ENCODE measurements at places on chromosomes 2 and 18.

GRCh38 chr18:452816-453215, 47.7 kb downstream of the COLEC12 start:
- no peak for DNase-seq

- no peak for DNase-seq
Observed at GRCh38 chr2:219998714-219999227, 371.3 kb downstream of the SLC4A3 start.

DNA sequence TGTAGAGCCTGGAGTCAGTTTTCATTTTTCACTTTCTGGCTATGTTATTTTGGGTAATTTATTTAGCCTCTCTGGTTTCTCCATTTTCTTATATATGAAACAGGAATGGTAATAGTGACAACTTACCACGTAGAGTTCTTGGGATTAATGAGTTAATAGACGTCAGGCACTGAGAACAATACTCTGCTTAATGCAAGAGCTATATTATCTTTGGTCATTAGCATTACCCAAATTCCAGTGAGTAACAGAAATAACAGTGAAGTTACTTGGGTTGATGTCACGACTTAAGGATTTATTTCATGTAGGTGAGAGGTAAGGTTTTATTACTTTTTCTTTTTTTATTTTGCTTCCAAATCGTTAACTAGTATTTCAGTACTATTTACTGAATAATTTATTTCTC, 601.0 kb upstream of the GCFC2 start:
- DNase-seq, result no peak

DNA sequence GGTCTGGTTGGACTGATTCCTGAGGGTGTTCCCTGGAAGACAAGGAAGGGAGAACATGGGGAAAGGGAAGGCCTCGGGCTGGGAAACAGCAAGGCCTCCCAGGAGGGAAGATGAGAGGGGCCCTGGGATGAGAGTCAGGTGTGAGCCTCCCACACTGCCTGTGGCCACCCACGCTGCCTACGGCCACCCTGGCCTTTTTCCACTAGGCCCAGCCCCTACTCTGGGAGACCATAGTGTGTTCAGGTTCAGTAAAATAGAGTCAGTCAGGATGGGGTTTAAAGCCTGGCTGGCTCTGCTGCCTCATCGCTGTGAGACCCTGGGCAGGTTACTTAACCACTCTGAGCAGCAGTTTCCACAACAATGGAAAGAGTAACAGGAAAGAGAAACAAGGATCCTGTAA, 47.7 kb upstream of the MAL start:
- DNase-seq, result no peak

- no peak for DNase-seq
Observed at GRCh38 chr2:199558156-199558555, 100.4 kb upstream of the SATB2 start.

- DNase-seq, result no peak
Observed at GRCh38 chr2:134676960-134677359, 41.8 kb downstream of the TMEM163 start.

DNA sequence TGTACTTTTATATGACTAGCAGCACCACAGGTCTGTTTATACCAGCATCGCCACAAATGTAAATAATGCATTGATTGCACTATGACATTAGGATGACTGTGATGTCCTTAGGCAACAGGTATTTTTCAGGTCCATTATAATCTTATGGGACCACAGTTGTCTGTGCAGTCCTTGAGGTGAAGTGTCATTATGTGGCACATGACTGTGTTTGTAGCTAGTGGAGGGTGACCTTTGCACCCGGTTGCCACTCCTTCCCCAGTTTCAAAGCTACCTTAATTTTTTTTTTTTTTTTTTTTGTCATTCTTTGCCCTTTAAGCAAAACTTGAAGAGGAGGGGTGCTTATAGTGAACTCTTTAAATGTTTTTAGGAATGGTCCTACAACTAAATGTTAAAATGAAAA, 386.4 kb downstream of the THSD7B start:
- DNase-seq, result no peak

Measured in stimulated activated CD8-positive, alpha-beta memory T cell treated with anti-CD3 and anti-CD28 coated beads, Interleukin-2, amount 100 ng/mL, for 1 hour (primary cell).